ENCODE measurements at places on chromosomes 4 and X.

DNA sequence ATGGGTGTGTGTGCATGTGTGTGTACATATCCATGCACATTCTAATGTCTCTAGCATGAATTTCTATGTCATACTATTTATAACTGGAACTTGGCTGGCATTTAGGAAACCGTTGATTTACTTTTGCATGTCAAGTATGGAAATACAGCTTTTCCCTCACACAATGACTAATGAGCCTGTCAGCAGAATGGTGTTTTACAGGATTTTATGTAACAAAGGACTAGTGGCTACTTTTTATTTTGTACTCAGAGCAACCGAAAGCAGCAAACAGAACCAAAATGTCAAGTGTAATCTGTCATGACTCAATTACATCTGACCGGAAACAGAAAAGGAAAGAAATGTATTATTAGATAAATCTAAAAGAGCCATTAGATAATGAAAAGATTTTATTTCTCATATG lies 1911.5 kb upstream of the AGA start:
- no peak for DNase-seq

GRCh38 chr4:139672215-139672614 lies 6.6 kb downstream of the MGST2 start:
- DNase-seq: no peak

DNA sequence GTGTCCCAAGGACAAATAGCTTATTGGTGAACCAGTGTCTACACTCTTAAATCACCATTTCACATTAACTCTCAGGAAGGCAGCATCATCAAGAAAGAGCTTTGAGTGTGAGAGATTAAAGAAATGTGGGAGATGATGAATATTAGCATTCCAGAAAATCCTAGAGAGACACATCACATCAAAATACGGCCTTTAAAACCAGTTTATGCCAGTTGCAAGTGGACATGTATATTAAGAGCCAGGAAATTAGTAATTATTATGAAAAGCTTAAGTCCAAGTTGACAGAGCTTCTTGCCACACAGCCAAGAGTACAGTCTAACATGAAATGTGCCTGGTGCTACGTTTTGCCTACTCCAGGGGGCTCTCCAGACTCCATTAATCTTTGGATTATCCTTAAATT lies 503.0 kb upstream of the BOD1L1 start:
- no peak for DNase-seq

DNA sequence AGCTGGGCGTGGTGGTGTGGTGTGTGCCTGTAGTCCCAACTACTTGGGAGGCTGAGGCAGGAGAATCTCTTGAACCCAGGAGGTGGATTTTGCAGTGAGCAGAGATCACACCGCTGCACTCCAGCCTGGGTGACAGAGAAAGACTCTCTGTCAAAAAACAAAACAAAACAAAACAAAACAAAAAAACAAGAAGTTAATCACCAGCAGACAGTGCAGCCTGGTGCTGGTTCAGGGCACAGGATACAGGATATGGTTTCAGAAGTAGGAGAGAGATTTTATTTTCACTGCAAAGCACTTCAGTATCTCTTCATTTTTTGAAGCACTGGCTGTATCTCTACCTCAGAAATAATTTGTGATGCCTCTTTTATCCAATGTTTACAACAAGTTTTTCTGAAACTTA lies 1222.9 kb upstream of the PRKX start:
- no peak for DNase-seq

DNA sequence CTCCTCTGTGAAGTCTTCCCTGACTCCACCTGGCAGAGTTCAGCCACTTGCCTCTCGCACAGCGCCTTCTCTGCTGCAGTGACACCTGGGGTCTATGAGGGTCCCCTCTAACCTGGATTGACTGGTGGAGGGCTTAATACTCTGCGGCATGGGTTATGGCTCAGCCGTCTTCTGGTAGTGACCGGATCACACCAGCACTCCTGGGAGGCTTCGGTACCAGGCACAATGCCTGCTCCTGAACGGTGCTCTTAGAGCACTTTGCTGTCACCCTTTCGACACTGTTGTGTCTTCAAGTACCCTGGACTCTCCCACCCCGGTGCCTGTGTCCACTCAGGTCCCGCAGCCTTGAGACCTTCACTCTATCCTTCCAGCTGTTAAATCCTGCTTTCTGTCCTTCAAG lies 50.0 kb downstream of the C4orf50 start:
- DNase-seq: no peak

DNA sequence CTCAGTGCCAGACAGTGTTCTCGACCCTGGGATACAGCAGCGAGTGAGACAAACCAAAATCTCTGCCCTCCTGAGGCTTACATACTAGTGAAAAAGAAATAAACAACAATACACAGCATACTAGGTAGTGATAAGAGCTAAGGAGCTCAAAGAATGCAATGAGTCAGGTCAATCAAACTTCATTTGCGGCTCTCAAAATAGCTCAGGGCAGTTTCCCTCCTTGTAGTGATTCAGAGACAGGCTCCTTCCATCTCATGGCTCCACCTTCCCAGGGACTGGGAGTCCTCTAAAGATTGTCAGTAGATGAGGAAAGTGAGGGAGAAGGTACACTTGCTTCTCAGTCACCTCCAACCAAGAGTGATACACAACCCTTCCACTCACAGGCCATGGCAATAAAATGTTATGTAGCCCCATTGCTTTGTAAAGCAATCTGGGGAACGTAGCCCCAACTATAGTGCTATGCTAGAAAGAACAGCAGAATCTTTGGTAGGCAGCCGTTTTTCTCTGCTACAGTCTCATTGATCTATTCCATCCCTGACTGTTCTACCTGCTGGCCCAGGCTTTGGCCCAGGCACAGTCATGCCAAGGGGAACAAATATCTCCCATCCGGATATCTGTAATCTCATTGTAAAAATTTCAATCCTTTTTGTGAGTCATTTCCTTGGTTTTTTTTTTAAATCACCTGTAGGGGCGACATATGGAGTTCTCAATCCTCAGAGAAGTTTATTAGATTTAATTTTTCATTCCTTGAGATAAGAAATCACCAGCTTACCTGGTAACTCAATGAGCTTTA lies 183.1 kb upstream of the S100G start:
- no peak for DNase-seq

DNA sequence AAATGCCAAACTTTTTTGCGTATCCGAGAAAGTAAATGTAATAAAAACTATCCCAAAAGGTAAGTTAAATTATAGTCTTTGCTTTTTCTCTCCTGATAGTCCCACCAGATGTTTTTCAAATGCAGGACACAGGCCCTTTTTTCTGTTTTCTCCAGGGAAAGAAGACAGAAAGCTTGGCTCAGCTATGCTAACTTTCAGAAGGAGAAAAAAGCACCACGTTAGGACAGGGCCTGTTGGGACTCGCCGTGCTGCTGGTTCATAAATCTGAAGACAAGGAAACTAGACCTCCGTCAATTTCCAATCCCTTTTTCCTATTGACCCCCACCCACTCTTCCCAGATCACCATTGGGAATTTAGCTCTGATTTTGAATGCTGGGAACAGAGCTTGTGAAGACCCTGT lies 220.9 kb upstream of the SFRP2 start:
- no peak for DNase-seq

DNA sequence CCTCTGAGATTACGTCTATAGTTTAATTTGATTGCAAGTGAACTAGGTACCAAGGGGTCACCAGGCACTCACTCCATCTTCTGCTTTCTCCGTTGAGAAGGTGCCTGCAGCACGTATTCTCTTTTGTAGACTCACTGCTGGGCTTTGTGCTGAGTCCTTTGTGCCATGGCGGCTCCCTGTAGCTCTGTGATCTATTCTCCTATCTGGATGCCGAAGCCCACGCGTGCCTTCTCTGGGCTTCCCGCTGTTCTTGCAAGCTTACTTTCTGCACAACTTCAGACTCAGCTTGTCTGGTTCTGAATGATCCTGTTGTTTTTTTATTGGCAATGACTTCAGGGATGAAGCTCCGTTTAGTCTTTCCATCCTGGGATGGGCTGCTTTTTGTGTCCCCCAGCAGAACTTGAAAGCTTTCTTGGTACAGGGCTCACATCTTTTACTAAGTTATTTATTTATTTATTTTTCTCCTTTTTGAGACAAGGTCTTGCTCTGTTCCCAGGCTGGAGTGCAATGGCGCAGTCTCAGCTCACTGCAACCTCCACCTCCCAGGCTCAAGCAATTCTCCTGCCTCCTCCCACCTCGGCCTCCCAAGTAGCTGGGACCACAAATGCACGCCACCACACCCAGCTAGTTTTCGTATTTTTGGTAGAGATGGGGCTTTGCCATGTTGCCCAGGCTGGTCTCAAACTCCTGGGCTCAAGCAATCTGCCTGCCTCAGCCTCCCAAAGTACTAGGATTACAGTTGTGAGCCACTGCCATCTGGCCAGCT lies 100.9 kb upstream of the NKX1-1 start:
- DNase-seq: no peak

DNA sequence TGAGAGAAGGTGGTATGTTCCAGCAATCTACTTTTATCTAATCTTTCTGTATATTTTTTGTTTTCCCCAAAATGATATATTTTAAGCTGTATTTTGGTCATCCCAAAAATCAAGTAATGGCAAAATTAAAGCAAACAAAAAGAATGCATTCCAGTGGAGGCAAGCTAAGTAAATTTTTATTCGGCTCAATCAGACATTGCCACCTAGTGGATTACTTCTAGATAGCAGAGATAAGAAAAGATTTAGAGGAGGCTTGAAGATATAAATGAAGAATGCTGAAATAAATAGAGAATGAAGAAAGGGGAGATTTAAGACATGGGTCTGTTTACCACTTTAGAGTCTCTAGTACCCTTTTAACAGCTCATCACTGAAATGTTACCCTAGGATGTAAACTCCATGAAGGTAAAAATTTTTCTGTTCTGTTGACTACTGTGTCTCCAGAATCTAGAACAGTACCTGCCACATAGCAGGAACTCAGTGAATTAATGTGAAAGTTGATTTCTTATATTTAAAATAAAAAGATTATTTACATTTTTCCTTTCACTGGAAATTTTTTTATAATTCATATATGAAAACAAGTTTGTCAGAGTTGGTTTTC lies 110.9 kb upstream of the ANK2 start:
- no peak for DNase-seq

- no peak for DNase-seq
Measured at GRCh38 chrX:112991801-112992200, 151.2 kb upstream of the AMOT start.

DNA sequence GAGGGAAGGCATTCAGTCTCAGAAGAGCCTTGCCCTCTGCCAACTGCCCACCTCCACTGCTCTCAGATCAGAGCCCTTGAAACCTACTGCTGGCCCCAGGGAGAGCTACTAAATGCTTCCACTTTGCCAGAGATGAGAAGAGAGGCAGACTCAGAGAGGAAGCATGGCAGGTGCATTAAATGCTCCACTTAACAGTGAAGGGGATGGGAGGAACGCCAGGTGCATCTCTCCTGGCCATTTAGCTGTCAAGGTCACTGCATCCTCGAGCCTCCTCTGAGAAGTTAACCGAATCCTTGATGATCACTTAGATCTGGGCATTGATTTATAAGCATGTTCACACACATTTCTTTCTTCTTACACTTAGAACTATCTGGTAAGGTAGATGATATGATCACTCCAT lies 15.0 kb downstream of the TRPC5 start:
- no peak for DNase-seq

DNA sequence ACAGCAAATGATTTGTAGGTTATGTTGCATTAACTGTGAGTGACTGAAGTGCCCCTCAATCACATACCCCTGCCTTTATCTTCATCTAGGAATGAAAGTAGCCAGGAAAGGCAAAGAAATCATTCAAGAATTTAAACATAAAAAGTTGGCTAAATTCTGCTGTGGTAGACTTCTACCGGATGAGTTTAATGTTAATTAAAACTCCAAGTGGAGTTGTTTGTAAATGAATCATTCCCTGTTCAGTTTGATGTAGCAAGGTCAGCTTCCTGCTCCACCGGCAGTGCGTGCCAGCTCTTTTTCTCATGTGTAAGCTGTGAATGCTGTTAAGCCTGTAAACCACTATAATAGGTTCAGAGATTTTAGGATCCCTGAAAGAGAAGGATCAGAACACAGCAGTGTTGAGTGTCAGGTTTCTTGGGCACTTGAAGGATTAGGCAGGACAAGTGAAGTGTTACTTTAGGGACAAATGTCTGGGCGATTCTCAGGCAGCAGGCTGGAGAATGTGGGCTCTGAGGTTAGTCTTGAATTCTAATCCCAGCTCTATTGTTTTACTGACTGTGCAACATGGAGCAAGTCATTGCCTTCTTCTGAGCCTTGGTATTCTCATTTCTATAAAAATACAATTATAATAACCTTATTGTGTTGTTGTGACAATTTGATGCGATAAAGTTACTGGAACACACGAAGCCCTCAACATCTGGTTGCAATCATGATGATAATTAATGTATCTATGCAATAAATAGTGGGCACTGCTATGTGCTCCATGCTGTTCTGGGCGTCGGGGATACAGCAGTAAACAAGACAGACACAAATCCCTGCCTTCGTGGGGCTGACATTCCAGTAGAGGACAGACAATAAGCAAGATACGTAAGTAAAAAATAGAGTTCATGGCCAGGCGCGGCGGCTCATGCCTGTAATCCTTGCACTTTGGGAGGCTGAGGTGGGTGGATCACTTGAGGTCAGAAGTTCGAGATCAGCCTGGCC lies 112.0 kb downstream of the SHROOM3 start:
- peak; percentile 88 for DNase-seq

GRCh38 chrX:11478911-11479310 lies 185.7 kb downstream of the AMELX start:
- DNase-seq: no peak

GRCh38 chrX:109485470-109486340 lies 3.8 kb upstream of the GUCY2F start:
- DNase-seq: peak; percentile 31

DNA sequence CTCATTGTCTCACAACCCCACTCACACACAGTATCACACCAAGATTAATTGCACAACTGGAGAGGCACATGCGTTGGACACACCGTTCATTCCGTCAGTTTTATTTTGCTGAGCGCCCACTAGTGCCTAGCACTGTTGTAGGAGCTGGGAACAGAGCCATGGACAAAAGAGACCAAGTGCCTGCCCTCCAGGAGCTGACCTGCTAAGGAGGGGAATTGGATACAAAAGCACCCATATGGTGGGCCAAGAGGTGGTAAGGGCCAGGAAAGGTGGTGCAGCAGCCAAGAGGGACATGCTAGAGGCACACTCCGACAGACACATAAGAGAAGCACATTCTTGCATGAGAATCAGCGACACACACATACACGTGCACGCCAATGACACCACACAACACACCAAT lies 705 bp upstream of the CRMP1 start:
- no peak for DNase-seq

DNA sequence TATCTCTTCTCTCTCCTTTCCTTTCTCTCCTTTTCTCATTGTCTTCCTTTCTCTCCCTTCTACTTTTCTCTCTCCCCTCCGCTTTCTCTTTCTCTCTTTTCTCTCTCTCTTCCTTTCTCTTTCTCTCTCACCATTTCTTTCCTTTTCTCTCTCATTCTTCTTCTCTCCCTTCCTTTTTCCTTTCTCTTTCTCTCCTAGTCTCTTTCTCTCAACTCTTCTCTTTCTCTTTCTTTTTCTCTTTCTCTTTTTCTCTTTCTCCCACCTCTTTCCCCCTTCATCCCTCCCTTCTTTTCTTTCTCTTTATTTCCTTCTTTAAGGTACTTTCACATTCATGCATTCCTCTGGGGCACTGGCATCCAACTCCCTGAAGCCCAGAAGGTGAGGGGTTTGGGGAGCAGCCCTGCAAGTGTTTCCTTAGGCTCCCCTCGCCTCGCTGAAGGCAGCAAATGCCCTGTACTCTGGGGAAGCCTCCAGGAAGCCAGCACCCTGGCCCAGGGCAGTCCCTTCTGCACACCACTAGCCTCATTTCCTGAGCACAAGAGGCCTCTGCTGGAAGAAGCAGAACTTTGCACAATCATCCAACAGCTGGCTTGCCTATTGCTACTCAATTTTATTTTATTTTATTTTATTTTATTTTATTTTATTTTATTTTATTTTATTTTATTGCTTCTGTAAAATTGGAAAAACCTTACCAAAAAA lies 124.2 kb downstream of the NFKB1 start:
- DNase-seq: no peak
